Vagina (tissue), 2 donors: ENCODE measurements at places on chromosomes 11 and 22.

- no peak for DNase-seq
Measured at GRCh38 chr22:34784056-34784455, 281.9 kb upstream of the ISX start.

- no peak for DNase-seq
Measured at GRCh38 chr22:24185501-24186351, 4.4 kb downstream of the SUSD2 start.

- DNase-seq = no peak
Measured at GRCh38 chr11:86990031-86990430, 34.8 kb upstream of the FZD4 start.

DNA sequence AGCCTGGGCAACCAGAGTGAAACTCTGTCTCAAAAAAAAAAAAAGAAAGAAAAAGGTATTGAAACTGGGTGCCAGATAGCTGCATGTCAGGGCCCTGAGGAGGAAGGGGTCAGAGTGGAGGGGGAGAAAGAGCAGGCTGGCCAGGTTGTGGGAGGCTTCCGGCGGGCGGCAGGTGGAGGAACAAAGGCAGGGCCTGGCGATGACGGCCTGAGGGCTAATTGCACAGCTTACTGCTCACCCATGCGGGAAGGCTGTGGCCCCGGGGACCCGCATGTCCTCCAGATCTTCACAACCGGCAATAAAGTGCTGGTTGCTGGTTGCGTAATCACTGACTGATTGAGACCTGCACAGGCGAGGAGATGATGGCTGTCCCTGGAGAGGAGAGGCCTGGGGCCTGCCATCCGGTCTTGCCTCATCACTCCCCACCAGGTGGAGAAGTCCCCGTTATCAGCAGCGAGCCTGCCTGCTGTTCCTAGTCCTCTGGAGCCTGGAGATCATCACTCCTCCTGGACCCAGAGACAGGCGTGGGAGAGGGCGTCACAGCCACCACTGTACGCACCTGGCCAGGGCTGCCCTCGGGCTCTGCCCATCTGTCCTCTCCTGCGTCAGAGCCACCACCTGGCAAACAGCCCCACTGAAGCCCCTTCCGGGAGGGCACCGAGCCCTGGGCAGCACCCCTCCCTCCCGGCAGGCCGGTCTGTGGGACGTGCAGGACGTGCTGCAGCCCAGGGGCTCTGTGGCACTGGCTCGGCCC, 18.7 kb downstream of the H19 start:
- DNase-seq = no peak

DNA sequence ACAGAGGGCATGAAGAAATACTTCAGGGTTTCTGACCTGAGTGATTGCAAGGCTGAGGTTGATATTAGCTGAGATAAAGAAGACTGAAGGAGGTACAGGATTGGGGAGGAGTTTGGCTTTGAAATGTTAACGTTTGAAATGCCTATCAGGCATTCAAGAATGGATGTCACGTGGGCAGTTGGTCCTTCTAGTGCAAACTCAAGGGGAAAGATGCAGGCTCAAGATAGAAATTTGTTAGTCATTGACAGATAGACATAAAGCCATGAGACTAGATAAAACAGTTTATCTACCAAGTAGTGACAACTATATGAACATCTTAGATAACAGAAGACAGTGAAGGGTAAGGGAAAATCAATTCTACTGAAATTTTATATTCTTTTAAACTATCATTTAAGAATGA, 23.1 kb downstream of the TTC17 start:
- DNase-seq = no peak

DNA sequence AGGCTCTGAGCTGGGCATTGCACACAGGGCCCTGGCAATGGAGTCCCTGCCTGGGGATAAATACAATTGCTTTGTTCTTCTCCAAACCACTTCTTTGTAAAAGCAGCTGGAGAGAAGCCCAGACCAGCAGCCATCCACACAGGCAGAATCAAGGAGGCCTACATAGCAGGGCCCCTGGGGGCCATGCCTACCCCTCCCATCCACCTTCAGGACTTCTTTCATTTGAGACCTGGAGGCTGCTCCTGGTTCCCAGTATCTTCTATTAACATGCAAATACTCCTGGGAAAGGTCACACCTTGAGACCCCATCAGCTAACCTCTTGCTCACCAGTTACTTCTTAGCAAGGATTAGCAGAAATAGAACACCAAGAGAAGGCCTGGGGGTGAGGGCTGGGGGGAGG, 511.1 kb downstream of the SOX6 start:
- no peak for DNase-seq

- DNase-seq = no peak
Measured at GRCh38 chr11:117502015-117502778, 174.5 kb downstream of the CEP164 start.

DNA sequence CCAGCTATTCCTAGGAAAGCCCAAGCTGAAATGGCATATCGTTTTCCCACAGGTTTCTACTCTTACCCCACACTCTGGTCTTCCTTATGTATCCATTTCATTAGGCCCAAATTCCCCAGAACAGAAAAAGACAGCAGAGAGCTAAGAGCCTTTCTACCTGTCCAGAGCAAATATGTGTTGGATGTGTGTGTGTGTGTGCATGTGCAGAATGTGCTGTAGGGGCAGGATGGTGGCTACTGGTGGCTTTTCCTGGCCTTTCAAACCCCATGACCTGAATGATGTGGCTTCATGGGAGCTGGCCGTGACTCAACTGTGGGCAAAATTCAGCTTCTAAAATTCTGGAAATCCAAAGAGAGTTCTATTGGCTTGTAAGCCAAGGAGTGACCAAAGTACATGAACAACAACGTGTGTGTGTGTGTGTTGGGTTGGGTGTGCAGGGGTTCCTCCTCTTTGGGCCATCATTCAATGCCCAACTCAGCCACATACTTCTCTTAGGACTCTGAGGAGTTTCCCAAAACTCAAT, 421.4 kb upstream of the CADM1 start:
- DNase-seq = no peak

GRCh38 chr22:37734964-37735451, 38.2 kb downstream of the TRIOBP start:
- no peak for DNase-seq

DNA sequence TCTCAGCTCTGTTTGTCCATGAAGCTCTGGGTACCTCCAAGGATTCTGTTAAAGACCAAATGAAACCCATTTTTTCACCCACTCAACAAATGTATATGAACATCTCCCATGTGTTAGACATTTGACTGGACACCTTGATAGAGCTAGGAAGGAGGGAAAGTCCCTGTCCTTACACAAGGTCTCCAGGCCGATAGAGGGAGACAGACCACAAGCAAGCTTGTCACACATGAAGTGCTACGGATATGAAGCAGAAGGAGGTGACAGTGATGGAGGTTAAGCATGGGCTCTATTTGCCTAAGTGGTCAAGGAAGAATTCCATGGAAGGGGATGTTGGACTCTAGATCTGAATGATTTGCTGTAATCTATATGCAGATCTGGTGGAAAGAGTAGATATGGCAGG, 138.5 kb downstream of the MYO18B start:
- peak; percentile 22 for DNase-seq

DNA sequence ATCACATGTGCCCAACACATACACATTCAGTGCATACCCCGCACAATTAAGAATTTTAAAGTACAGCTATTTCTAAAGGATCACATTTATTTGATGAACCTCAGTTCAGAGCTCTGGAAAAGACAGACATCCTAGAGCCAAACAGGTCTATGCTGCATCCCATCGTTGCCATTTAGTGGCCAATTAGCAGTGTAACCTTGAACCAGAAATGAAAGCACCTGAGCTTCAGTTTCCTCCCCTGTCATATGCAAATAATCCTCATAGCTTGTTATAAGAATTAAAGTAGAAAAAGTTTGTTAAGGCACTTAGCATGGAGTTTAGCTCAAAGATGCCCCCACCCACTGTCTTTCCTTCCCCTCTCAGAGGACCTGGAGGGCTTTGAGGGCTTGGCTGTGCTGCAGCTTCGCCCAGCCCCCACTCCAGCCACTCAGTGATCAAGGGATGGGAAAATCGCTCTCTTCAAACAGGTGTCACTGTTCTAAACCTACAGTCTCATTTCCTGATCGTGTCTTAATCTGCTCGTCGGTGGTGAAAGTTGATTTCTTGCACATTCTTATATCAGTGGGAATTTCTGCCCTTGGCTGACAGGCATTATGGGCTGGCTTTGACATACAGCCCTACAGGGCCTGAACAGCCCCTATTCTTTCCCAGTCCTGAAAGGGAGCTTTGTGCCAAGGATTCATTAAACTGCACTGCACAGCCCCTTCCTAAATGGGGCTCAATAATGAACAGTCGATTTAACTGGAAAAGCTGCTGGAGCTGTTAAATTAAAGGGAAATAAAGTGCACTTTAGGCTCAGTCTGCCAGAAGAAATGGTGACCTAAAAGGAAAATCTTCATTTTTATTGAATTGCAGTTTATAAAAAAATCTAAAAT, 23.3 kb upstream of the FAM181B start:
- DNase-seq = no peak

DNA sequence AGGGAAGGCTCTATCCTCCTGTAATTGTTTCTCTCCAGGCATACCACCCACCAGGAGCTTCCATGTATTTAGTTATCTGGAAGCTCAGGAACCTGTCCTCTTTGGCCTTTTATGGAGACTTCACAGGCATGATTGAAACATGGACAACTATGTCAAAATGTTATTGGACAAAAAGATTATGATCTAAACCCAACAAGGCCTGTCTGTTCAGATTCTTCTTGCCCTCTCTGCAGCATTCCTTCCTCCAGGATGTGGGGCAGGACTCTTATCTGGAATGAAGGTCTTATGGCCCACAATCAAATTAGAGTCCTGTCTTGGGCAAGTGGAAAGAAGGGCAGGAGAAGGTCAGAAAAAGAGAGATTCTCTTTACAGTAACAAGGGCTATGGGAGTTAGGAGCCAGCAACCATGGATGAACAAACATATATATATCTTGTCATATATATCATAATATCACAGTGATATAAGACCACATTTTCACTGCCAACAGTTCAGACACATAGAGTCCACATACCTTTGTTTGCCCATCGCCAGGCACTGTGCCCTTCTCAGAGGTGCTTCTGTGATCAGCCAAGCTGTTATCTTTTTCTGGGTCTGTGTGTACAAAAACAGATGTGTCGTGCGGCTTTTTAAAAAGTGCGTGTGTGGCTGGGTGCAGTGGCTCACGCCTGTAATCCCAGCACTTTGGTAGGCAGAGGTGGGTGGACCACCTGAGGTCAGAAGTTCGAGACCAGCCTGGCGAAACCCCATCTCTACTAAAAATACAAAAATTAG, 42.5 kb upstream of the SUSD2 start:
- DNase-seq = no peak

GRCh38 chr11:117022526-117022925, 75.7 kb downstream of the SIK3 start:
- DNase-seq = no peak

DNA sequence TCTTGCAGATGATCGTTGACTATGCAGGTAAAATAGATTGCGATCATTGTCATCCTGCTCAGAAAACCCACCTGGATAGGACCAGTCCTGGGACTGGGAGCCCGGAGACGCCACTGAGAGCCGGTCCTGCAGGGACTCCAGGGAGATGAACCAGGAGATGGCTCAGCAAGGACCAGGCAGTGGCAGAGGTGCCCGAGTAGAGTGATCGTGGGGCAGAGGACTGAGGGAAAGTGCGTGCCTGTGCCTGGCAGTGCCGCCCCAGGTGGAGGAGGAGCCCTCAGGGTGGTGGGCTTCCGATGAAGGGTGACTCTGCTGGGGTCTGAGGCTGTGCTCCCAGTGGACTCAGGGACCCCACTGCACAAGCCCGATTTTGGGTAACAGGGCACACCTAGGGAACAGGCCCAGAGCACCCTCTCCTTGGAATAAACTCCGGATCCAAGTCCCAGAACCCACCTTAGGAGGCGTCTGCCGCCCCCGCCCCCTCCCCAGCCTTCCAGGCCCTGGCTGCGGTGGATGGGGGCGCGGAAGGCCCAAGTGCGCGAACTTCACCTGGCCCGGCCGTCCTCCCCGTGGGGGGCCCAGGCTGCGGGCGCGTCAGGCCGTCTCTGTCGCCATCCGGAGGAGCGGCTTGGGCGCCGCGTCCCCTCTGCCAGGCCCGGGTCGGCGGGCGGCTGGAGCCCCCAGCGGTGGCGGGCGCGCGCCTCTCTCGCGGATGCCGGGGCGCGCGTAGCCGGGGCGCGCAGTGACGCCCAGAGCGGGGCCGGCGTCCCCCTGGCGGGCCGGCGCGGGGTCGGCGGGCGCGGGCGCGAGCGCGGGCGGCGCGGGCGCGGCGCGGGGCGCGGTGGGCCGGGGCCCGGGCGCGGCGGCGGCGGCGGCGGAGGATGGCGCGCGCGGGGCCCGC, 1338.8 kb downstream of the BRD1 start:
- no peak for DNase-seq

GRCh38 chr11:93700830-93701229, 39.3 kb downstream of the CEP295 start:
- DNase-seq = no peak

DNA sequence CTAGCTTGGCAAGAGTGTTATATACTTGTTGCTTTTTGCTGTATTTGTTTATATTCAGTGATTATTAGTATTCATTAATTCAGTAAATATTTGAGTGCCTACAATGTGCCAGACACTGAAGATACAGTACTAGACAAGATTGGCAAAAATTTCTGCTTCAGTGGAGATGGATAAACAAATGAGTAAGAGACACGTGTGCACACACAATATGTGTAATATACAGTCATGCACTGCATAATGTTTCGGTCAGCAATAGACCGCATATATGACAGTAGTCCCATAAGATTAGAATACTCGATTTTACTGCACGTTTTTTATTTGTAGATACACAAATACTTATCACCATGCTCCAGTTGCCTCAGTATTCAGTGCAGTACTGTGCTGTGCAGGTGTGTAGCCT, 104.9 kb upstream of the GAL start:
- no peak for DNase-seq

GRCh38 chr22:50562523-50563412, at the start of gene SYCE3:
Gene SYCE3 (minus strand): TSS chr22:50562919. CDS start chr22:50556405, 6,514 bp downstream.
- DNase-seq = no peak

DNA sequence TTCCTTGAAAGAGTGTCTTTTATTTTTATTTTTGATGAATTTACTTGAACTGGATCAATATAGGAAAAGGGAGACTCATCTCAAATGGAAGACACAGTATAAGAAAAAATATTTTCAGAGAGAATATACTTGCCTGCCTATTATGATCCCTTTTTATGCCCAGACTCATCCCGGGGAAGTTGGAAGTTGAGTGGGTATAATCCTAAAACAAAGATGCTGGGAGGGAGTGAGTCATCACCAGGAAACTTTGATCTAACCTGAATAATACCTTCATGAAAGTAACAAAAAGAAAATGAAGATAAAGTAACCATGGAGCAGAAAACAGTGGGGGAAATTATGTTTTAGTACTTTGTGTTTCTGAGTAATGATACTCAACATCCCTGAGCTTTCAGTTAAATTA, 1514.0 kb downstream of the FAM181B start:
- DNase-seq = no peak

DNA sequence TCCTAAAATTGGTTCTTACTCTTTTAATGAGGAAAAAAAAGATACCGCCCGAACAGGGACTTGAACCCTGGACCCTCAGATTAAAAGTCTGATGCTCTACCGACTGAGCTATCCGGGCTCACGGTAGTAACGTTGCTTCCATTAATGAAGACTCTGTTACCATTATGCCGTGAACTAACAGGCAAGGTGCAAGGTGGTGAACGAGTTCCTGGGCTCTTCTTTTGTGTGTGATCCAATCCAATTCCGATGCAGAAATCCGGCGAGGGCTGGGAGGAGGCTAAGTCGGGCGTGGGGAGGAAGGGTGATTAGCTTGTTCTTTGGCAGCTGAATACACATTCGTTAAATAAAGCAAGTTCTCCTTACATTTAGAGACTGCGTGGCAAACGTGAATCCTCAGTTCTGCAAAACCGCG, 49.0 kb downstream of the OR4D9 start:
- DNase-seq = no peak
